Prostate gland (tissue), 2 donors: ENCODE measurements at places on chromosomes 12 and 14.

GRCh38 chr12:81125691-81126090, 47.8 kb downstream of the ACSS3 start:
- no peak for DNase-seq

GRCh38 chr14:94677213-94677612, 65.0 kb downstream of the SERPINA3 start:
- no peak for DNase-seq

GRCh38 chr12:124736115-124737039, 127.3 kb downstream of the SCARB1 start:
- no peak for DNase-seq

DNA sequence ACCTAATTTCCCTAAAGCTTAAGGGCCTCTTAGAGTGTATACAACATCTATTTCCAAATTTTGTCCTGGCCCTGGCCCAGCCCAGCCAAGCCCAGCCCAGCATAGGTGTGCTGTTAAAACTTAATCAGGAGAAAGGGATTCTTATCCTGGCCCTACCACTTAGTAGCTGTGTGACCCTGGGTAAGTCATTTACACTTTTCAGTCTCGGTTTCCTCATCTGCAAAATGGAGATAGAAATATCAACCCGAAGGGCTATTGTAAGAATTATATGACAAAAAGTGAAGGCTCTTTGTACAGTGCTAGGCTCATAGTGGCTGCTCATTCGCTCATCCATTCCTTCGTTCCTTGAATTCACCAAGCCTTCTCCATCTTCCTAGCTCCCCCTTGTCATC, 442 bp downstream of the ERG28 start:
- no peak for DNase-seq

GRCh38 chr12:112422531-112422930, 3.8 kb downstream of the PTPN11 start:
- DNase-seq: no peak

- DNase-seq: no peak
These were observed 4.4 kb downstream of the IPO8 start for GRCh38 chr12:30691122-30691879.

GRCh38 chr14:51504669-51505068, 147.0 kb upstream of the FRMD6 start:
- no peak for DNase-seq

DNA sequence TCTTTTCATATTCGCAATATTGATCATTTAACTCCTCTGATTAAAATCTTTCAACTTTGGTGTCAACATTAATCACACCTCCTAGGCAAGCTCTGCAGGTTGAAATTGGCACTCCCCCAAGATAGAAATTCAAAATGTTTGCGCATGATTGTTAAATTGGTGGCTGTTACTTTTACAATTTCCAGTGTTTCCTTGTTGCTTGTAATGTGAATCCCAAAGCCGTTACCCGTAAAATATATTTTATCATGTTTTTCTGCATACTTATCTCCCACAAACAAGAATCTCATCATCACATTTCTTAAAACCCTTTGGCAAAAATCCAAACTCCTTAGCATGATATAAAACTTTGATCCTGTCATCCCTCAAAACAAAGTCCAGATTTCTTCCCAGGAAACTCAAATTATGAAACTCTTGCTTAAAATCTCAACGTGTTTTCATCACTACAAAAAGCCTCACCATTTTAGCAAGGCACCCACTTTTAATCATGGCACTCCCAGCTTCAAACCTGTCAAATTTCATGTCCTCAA, 14.7 kb downstream of the RTL1 start:
- DNase-seq: no peak

DNA sequence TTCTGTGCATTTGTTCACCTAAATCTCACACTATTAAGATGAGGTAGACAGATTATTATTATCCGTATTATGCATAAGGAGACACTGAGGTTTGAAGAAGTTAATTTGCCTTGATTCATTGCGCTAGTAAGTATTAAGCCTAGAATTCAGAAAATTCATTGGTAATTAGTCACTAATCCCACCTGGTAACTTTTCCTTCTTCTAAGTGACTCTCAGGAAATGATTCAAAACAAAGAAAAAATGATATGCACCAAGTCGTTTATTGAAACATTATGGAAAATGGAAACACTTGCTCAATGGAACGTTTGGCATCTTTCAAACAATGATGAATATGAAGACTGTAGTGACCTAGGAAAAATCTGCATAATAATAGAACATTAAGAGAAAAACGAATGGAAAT, 15.2 kb downstream of the RFX4 start:
- DNase-seq: no peak

GRCh38 chr14:77027538-77028383, 747 bp downstream of the IRF2BPL start:
- peak; percentile 75 for DNase-seq

- no peak for DNase-seq
These were observed 52.2 kb upstream of the PLBD1 start for GRCh38 chr12:14619741-14620501.

DNA sequence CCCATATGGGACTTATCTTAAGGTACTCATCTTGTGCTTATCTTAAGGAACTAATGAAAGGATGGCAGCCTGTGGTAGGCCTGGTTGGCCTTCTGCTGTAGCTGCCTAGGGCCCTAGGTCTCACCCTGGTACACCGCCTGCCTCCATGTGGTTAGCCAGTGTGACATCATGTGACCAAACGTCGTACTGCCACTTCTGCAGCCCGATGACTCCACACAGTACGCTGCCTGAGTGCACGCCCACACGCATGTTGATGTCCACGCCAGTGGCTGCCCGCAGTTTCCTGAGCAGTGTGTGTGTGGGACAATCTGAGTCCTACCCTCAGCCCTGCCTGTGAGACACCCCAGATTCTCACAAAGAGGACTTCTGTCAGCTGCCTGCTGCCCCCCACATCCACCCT, 5.1 kb downstream of the ADCY4 start:
- no peak for DNase-seq

GRCh38 chr12:58413794-58414193, 472.4 kb downstream of the ATP23 start:
- no peak for DNase-seq

DNA sequence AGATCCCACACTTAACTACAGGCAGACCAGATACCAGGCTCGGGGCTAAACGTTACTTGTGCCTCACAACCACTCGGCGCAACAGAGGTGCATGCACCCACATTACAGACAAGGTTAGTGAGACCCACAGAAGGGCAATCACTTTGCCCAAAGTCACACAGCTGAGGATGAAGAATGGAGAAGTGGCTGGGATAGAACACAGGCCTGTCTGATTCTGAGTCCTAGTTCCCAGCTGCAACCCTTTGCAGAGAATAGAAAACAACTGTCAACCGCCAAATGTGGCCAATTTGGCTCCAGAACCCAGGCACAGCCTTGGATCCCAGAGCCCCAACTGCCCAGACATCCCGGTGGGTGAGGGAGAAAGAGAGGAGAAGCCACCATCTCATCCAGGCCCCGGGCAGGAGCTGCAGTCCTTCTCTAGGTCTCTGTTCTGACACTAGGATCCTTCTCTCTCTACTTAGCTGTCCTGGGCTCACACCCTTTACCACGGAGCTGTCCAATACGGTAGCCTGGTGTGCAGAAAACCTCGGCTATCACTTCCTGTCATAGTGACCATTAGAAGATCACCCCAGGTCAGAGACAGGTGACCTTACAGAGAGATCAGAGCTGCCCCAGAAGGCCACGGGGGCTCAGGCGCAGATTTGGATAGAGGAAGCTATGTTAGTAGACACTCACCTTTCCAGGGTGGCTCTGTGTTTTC, 59.1 kb downstream of the FAM222A start:
- no peak for DNase-seq

- no peak for DNase-seq
These were observed 41.0 kb downstream of the TRAF3 start for GRCh38 chr14:102817942-102818940.

DNA sequence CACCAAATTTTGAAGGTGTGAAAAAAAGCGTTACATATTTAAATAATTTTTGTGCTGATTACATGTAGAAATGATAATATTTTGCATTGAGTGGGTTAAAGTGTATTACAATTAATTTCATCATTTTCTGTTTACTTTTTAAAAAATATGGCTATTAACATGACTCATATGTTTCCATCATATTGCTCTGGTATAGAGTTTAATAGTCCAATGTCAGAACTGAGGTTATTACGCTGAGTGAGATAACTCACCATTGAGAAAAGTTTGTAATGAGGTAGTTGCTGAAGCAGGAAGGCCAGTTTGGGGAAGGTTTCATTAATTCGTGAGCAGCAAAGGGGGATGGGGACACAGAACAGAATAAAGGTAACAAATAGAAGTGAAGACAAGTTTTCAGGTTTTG, 865.7 kb upstream of the MGAT4C start:
- DNase-seq: no peak

DNA sequence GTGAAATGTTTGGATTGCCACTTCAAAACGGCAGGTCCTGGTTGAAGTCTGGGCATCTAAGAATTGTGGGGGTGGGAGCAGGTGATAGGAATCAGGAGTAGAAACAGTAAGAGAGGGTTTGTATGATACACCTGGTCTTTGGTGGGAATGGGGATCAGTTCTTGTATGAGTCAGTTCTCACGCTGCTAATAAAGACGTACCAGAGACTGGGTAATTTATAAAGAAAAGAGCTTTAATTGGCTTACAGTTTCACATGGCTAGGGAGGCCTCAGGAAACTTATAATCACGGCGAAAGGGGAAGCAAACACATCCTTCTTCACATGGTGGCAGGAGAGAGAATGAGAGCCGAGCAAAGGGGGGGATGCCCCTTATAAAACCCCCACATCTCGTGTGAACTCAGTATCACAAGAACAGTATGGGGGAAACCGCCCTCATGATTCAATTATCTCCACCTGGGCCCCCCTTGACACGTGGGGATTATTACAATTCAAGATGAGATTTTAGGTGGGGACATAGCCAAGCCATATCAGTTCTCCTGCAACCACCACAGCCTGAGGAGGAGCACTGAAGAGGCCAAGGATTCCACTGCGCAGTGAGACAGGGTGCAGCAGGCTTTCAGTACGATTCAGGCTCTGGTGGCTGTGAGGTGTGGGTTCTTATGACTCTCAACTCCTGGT, 52.1 kb downstream of the DRAM1 start:
- no peak for DNase-seq

DNA sequence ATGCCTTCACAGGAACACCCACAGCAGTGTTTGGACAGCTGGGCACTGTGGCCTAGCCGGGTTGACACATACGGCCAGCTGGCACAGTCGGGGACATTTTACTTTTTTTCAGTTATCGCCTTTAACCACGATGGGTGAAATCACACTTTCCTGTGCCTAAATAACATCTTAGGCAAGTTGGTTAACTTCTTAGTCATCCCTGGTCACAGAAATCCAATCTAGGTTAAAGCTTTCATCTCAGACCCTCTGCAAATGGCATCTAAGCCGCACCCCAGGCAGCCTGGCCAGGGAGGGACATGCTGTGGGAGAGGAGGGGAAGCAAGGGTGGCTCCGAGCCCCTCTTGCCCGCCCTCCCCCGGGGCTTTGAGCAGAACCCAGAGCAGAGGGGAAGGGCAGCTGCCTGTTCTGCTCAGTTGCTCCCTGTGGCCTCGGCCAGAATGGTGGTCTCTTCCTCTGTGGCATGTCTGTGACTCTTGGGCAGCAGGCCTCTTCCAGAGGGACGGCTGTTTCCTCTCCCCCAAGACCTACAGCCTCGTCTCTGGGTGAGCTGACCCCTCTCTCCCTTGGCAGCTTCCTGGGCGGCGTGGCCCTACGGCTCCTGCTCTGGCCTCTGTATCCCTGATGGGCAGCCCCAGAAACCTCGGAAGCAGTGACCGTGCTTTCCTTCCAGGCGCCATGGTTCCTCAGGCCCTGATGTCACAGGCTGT, 85.4 kb upstream of the DYNC1H1 start:
- no peak for DNase-seq

- peak; percentile 50 for DNase-seq
These were observed 418.5 kb downstream of the TMEM121 start for GRCh38 chr14:105944632-105945610.

DNA sequence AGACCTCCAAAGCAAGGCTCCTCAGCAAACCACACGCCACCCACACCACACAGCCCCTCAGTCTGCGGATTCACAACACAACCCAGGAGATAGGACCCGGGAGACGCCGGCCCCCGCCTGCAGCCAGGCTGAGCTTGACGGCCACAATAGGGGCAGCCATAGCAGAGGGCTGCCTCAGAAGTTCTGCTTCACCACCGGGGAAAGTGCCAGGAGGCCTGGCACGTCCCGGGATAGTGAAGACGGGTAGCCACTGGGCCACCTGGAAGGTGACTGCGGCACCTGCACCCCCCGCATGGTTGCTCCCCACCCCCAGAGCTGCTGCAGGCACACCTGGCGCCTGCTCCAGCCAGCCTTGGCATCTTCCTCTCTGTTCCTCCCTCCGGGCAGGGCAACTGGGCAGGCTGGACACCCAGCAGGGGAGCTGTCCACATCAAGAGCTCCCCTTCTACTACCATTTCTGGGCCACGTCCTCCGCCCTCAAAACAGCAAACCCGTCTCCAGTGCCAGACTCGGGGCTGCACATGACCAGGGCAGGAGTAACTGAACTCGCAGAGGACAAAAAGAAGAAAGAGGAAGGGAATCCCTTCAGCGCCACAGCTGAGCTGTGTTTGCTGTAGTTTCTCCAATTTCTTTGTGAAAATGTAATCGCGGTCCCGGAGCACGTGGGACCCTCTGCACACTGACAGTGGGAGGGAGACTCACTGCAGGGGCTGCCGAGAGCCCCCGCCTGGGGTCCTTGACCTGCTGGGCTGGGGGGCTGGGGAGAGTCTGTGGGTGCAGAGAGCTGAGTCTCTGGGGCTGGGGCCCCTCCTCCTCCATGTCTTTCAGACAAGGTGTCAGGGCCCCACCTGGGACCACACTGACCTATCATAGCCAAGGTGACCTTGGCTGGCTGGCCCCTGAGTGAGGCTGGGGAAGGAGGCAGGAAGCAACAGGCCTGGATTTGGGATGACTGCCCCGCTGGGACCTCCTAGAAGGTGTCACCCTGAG, 74.2 kb upstream of the C14orf180 start:
- DNase-seq: no peak

DNA sequence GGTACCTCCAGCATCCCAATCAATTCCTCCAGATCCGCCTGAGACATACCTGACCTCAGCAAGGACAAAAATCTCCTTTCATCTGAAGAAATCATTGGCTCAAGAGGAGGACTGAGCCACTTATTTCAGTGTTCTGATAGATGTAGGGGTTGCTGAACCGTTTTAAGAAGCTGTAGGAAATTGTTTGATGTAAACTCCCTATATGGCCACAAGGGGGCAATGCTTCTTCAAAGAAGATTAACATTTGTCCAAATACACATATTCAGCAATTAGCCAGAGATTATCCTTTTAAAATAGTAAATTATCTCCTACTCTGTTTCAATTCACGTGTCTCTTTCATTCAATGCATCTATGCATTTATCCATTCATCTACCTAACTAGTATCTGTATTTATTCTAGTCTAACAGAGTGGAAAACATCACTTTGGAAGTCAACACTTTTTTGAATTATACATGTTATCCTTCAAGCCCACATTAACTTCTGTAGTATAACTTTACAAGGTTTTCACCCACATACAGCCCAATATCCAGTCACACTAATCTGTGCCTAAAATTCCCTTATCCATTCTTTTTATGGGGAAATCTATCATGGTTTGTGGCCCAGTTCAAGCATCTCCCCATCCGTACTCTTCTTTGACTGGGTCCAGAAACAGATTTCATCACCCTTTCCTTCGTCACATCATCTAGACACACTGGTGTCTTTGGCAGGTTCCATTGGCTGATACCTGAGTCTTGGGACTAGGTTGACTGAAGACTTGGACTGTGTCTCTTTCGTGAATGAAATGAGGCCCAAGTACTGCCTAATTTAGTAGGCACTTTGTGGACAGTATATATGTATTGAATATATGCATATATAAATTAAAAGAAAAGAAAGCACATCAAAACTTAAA, 411.0 kb upstream of the OR4E1 start:
- peak; percentile 13 for DNase-seq

GRCh38 chr12:15613981-15614380, 175.2 kb downstream of the EPS8 start:
- DNase-seq: no peak
